Fibroblast of upper back skin (primary cell): ENCODE measurements at places on chromosomes 1 and 21.
A peak's percentile ranks its signal among the peaks of the same experiment; 100 is the strongest.

DNA sequence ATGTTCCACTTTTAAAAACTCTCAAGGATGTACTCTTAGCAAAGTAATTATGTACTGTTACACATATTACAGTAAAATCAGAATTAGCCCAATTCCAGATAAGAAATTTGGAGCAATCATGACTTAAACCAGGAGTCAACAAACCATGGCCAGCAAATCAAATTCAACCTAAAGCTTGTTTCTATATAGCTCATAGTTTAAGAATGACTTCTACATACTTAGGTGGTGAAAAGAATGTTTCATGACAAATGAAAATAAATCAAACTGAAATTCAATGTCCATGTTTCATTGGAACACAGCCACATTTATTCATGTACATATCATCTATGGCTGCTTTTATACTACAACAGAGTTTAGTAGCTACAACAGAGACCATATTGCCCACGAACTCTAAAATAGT, 35.1 kb downstream of the FRRS1 start:
- peak; percentile 93 for DNase-seq

- peak; percentile 85 for DNase-seq
Measured at GRCh38 chr21:27648560-27648959, 681.7 kb upstream of the ADAMTS5 start.

GRCh38 chr1:159239551-159240220, 35.0 kb downstream of the ACKR1 start:
- DNase-seq: no peak

DNA sequence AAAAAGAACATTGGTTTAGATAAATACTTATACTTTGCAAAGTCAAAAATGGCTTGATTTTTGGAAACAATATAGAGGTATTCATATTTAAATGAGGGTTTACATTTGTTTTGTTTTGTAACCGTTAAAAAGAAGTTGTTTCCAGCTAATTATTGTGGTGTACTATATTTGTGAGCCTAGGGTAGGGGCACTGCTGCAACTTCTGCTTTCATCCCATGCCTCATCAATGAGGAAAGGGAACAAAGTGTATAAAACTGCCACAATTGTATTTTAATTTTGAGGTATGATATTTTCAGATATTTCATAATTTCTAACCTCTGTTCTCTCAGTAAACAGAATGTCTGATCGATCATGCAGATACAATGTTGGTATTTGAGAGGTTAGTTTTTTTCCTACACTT, 65.3 kb upstream of the SAMD13 start:
- no peak for DNase-seq

- peak; percentile 44 for DNase-seq
Measured at GRCh38 chr1:149936992-149937705, 470 bp upstream of the MTMR11 start.

DNA sequence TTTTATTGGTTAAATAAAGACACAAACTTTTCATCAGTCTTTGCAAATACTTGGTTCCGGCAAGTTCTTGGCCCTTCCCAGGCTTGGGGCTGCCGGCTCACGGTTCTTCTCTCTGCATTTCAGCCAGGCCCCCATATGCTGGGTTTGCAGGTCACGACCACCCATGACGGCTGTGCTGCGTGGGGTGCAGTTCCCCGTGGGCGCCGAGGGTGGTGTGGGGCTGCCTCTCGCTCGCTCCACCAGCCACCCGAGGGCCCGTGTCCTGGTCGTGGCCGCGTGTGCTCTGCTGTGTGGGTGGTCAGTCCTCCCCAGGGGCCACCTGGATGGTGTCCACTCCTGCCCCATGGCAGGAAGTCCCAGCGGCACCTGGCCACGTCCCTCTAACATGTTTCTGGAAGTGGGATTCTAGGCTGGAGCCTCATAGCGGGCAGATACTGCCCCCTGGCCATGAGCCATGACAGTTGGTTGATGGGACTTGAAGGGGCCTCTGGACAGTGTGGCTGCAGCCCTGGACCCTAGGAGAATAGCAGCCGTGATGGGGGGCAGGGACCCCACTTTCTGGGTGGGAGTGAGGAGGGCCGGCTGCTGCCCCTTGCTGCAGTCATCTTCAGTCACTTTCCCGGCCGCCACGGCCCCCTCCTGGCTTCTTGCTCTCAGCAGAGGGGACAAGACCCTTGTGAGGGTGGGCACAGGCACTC, 46.3 kb downstream of the SKI start:
- no peak for DNase-seq

- no peak for DNase-seq
Measured at GRCh38 chr1:231125972-231126580, 35.8 kb upstream of the TRIM67 start.

DNA sequence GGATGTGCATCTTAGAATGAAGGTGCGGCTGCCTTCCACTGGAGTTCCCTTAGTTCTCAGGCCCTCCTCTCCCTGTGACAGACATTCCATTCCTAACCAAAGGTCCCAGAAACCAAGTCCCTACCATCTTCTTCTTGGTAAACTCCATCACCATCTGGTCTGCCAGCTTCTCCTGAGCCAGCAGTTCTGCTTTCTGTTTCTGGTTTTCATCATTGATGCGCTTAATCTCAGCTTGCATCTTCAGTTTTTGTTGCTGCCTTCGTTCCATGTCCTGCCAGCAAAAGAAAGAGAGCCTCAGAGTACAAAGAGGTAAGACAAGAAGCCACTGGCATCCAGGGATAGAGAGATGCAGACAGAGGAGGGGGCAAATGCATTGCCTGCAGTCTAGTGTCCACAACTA, 18.0 kb upstream of the VSIG8 start:
- no peak for DNase-seq

- no peak for DNase-seq
Measured at GRCh38 chr1:38558500-38559445, 300.8 kb downstream of the RRAGC start.

GRCh38 chr21:31622397-31622796, 37.1 kb upstream of the SOD1 start:
- DNase-seq: no peak

GRCh38 chr1:86913399-86913895, 479 bp downstream of the SELENOF start:
- DNase-seq: peak; percentile 23

GRCh38 chr1:244221991-244222390, 170.9 kb downstream of the ZBTB18 start:
- peak; percentile 34 for DNase-seq

- no peak for DNase-seq
Measured at GRCh38 chr1:216453777-216454176, 30.5 kb upstream of the USH2A start.

GRCh38 chr1:235918465-235918864, 51.8 kb upstream of the LYST start:
- peak; percentile 53 for DNase-seq

DNA sequence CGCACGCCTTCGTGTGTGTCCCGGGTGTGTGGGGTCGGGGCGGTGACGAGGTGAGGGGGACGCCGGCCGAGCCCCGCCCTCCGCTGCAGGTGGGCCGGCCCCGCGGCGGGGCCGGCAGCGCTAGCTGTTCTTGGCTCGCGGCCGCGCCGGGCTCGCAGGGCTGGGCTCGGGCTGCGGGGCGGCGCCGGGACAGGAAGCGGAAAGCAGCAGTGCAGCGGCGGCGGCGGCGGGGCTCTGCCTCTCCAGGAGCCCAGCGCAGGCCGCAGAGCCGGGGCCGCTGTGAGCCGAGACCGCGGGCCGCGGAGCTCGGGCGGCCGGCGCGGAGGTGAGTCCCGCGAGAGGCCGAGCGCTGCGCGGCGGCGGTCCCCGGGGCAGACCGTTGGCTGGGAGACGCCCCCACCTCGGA, at the start of gene VANGL1:
TSS of gene VANGL1 (plus strand) at position 209 of the 406 bp plus-strand sequence. CDS start 9,444 bp downstream, outside the sequence.
- DNase-seq: peak; percentile 64

DNA sequence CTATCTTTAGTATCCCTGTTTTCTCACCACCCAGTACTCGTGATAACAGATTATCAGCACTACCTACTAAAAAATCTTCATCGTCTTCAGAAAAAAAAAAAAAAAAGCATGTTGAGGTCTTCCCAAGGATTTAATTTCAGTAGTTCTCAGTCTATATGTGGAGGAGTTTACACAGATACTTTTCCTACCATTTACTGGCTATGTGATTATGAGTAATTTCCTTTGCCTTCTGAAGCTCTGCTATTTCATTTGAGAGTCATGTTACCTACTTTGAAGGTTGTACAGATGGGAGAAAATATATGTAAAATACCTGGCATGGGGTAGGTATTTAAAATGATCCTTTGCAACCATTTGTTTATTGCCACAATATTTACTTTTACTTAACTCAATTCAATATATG, 399.7 kb downstream of the NEGR1 start:
- DNase-seq: no peak

- no peak for DNase-seq
Measured at GRCh38 chr1:202624781-202625108, 85.5 kb downstream of the SYT2 start.

- no peak for DNase-seq
Measured at GRCh38 chr1:162030759-162031280, 7.2 kb upstream of the OLFML2B start.

DNA sequence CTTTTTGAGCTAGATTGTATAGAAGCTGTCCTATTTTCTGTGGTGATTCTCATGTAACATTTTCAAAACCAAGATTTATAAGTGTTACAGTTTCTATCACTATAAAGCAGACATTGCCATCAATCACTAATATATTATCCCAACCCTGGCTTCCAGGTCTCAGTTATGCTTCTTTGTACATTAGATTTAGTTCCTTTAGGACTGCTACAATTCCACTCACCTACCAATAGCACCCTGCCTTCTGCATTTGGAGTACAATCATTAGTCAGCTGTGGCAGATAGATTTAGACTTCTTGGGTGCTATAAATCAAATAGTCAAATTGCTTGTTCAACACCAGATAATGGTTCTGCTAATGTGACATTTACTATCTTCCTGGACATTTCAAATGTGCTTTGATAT, 281.6 kb downstream of the BRINP3 start:
- DNase-seq: no peak

- DNase-seq: peak; percentile 67
Measured at GRCh38 chr21:38679534-38679933, 126.2 kb upstream of the ETS2 start.
